ENCODE measurements at places on chromosomes 2 and 18.

- DNase-seq = peak; percentile 53
These were observed 70.2 kb upstream of the PIEZO2 start for GRCh38 chr18:11219571-11219970.

DNA sequence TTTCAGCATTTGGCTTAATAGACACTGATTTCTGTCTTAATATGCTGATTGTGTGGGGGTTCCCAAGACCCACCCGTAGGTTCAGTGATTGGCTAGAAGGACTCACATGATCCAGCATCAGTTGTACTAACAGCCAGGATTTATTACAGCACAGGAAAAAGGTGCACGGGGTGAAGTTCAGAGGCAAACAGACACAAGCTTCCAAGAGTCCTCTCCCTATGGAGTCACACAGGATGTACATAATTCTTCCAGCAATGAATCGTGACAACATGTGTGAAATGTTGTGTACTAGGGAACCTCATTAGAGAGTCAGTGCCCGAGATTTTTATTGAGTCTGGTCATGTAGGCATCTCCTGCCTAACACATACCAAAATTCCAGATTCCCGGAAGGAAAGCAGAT, 52.8 kb downstream of the GALNT1 start:
- peak; percentile 48 for DNase-seq

DNA sequence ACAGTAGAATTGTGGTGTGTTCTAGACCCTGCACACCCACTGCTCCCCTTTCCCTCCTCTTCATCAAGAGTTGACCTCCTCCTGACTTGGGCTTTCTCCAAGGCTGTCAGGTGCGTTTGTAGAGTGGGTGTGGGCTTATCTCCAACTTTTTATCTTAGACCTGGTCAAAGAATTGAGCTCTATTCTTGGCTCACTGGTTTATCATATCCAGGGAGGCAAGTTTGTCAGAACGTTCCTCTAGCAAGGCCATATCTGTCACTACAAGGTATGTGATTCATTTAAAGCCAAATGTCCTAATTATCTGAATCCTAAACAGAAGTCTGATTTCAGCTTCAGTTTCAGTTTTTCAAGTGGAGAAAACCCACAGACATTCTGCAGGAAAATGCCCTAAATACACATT, 117.1 kb upstream of the MGAT5 start:
- DNase-seq = no peak

DNA sequence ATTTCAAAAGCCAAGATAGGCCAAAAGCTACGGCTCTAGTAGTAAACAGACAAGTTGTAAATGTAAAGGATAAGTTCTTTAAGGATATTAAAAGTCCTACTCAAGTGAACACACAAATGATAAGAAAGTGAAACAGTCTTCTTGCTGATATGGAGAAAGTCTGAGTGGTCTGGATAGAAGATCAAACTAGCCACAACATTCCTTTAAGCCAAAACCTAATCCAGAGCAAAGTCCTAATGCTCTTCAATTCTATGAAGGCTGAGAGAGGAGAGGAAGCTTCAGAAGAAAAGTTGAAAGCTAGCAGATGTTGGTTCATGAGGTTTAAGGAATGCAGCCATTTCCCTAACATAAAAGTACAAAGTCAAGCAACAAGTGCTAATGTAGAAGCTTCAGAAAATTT, 111.7 kb upstream of the ZEB2 start:
- DNase-seq = no peak

DNA sequence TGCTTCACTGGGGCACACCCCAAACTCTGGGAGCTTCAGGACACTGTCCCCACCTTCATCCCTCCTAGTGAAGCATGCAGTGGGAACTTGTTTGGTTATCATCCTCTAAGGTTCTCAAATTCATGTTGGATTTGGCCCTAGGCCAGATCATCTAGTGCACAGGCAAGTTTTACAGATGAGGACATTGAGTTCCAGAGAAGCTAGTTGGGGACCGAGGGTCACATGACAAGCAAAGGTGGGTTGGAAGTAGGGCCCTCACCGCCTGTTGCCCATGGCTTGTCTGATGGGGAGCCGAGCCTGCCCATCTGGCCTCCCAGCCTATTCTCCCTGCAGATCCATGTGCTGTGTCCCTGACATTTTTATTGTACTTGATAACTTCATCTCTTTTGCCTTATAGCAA, 2.8 kb downstream of the PRKCE start:
- DNase-seq = no peak

DNA sequence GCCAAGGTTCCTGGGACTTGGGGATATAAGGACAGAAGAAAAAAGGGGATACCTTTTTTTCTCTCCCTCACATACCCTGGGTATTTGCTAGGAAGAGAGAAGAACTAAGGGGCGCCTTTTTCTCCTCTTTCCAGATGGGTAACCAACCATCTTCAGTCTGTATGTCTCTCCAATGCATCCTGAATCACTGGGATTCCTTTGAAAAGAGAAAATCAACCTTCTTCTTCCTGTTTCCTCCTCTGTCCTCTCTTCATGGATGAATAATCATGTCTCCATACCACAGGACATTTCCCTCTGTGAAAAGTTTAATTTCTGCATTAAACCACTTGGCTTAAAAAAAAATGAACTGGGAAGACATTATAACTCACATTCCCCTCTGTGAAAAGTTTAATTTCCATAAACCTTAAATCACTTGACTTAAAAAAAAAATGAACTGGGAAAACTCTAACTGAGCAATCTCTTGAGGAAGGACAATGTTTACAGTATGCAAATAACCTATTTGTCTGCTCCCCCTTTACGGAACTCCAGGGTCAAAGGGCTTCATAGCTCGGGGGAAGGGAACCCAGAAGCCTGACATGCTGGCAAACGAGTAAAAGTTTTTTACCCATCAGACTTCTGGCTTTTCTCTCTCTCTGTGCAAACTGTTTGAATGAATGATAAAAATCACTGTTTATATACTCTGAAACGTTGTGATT, 56.7 kb upstream of the FAM98A start:
- no peak for DNase-seq

- no peak for DNase-seq
These were observed 130.4 kb upstream of the MYO3B start for GRCh38 chr2:170047331-170048065.

DNA sequence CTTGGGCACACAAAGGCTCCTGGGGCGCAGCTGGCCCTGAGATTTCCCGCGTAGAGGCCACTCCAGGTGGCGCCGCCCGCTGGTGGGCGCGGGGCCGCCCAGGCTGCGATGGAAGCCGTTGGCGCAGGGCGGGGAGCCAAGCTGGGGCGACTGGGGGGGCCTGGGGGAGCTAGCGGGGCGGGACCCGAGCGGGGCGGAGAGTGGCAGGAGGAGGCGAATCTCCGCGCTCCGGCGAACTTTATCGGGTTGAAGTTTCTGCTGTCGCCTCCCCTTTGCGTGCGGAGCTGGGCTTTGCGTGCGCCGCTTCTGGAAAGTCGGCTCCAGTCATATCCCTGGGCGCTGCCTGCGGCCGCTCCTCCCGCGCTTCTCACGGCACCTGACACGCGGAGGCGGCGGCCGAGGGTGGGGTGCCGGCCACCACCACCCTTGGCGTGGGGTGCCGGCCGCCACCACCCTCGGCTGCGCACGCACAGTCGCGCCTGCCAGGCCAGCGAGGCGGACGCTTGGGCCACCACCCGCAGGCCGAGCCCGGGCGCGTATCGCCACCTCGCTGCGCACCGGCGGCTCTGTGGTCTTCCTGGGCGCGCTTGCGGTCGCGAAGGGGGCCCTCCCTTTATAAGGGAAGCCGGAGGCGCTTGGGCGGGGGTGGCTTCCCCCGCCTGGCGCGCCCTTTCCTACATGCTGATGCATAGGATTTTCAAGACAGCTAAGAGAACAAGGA, 919 bp upstream of the CYP1B1 start:
- DNase-seq = peak; percentile 97

DNA sequence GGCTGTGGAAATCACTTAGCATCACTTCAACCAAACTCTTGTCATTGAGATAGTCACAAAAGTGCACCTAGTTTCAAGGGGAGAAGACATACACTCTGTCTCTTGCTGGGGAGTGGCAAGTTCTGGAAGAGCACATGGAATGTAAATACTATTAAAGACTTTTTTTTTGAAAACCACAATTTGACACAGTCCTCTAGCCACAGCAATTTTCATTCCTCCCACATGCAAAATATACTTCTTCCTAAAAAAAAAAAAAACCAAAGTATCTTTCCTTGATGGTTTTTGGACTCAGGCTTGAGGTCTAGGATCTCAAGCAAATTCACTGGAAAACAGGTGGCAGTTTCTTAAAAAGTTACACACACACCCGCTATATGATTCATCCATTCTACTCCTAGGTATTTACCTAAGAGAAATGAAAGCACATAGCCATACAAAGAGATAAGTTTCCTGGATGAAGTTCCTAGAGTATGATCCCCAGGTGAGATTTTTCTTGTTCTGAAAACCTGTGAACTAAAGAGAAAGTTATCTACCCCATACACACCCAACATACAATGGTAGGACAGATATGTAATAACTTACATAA, 295.8 kb downstream of the SP3 start:
- peak; percentile 58 for DNase-seq

All from AG10803 (cell line).